ENCODE measurements at places on chromosomes 16 and 17.

DNA sequence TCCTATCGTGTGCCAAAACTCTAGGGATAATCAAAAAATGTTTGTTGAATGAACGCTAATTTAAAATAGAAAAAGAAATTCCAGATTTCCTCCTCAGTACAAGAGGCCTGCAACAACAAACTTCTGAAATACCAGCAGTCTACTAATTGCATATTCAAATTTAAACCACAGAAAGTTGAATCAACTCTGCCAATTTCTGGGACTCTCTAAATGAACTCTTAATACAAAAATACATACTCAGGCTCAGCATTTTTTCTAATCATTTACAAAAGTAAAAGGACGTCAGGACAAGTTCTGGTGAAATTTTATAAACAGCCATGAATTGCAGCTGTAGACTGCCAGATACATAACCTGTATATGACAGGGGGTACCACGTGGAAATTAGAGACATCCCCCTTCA lies 49.0 kb downstream of the KANSL1 start:
- no peak for DNase-seq

DNA sequence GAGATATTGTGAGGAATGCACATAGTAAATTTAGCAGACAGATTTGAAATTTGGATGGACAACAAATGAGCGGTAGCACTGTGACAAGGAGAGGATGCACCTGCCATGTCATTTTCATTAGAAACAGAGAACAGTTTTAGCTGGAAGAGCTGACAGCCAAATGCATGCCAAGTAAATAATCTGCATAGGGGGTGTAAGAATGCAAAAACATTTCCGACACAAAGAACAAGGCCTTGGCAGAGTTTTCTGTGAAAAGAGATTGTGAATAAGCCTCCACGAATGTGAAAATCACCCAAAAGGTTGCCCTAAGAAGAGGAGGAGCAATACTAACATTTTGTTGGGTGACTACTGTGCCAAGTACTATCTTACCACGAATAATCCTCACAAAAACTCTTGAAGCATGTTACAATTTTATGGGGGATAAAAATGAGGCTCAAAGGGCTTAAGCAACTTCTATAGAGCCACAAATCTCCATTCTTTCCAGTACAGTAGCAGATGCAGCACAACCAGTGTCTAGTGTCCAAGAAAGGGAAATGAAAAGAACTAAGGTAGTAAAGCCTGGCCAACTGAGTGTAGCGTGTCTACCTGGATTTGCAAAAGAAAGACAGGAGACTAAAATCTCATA lies 28.3 kb downstream of the TMEM100 start:
- no peak for DNase-seq

- no peak for DNase-seq
These were observed 137.5 kb upstream of the PLEKHM1 start for GRCh38 chr17:45628019-45628418.

GRCh38 chr17:34235389-34236028 lies 19.6 kb upstream of the CCL2 start:
- DNase-seq, result no peak

GRCh38 chr16:88838566-88838965 lies 18.2 kb downstream of the GALNS start:
- DNase-seq, result no peak
